ENCODE measurements at places on chromosomes 5 and 9. TPM values are rescaled to one million over a fixed set of nuclear protein-coding genes. Genes with fewer than 3 reads are reported as not detected.

- no peak for DNase-seq
These were observed 53.9 kb upstream of the TMEM171 start for GRCh38 chr5:73066466-73066865.

DNA sequence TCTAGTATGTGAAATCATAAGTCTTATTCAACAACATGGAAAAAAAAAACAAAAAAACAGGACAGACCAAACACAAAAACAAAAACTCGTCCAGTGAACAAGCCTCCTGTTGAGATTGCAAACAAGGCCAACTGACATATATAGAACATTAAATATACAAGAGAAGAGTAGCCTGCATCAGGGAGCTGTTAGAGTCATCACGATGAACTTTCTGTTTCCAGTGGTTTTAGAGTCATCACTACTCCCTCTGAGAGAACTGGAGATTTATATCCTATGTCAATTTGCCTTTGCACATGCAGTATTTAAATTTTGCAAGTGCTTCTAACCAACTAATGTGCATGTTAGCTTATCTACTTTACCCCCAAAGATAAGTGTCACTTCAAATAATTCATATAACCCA, 9.9 kb downstream of the SNCAIP start:
- no peak for DNase-seq

DNA sequence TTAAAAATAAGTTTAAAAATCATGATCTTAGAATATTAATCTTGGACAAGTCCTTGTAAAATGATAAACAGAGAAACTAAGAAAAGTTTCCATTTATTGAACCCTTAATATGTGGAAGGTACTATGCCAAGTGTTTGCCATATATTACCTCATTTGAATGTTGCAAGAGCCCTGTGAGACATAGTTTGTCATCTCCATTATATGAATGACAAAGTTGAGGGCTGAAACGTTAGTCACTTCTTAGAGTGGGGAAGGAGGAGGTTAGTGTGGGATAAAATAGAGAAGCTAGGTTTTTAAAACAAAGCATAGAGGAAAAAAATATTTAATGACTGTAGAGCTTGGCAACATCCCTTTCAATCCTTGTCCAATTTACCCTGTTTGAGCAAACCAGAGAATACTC, 2.0 kb downstream of the TNC start:
- no peak for DNase-seq

DNA sequence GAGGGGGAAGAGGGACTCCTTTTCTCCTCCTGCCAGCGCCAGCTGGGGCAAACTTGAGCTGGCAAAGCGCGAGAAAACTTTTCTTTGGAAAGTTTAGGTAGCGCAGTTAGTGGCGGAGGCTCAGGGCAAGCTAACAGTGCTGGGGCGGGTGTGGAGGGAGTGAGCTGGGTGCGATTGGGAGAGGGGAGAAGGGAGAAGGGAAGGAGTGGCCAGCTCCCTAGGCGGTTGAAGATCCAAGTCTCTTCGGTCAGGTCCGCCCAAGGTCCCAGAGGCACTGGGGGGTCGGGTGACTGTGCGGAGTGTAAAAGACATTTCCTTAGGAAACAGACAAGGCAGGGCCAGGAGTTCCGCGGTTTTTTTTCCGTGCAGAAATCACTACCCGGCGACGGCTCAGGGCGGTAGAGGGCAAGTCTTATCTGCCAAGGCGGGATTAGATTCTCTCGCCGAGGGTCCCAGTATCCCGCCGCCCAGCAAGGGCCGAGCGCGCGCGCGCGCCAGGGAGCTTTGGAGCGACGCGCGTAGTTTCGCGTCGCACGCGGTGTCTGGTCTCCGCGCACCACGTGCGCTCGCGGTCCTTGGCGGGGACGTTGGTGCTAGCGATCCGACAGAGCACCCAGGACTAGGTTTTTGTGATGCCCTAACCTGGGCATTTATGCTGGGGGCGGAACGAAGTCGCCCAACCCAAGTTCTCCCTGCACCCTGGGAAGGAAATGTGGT, 33.6 kb upstream of the NFIB start:
- DNase-seq = peak; percentile 96

- no peak for DNase-seq
These were observed 7.4 kb downstream of the MAP1B start for GRCh38 chr5:72114629-72115028.

GRCh38 chr9:134981829-134982228, 64.1 kb upstream of the FCN1 start:
- no peak for DNase-seq

DNA sequence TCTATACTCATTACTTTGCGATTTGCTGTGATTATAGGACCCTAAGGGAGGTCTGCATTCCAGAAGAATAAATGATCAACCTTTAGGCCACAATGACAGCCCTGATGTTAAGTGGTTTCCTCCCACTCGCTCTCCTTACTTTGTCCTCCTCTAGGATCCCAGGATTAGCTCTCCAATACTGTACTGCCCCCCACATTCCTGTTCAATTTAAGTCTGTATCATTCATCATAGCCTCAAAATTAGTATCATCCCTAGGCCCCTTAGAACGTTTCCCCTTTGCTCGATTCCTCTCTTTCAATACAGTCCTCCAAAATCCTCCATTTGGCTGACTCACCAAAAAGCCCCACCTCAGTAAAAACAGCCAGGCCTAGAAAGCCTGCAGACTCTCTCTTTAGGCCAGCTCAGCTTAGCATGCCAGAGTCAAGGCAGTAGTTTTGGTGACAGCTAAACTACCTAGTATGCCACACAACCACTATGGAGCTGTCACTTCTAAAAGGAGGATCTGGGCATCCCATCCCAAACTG, 24.4 kb downstream of the RNF145 start:
- peak; percentile 66 for DNase-seq

DNA sequence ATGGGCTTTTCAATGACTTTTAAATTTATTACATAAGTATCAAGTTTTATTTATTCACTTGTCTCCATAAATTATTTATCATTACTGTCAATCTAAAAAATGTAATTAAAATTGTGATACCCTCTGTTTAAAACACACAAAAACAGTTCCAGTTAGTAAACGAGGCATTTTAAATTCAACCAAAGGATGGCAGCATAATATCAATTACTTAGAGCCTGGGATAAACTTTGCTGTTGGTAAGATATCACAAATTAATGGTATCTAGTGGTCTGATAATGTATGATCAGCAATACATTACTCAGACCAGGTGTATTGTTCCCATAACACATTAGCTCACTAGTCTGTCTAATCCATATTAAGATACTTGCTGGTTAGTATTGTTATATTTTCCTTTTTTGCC, 9.6 kb upstream of the IFNE start:
- no peak for DNase-seq

GRCh38 chr9:123438321-123438720, 82.3 kb downstream of the CRB2 start:
- DNase-seq = no peak

- DNase-seq = peak; percentile 39
These were observed 104.9 kb downstream of the CFAP90 start for GRCh38 chr5:7745882-7746610.

GRCh38 chr5:87007737-87008136, 259.9 kb upstream of the RASA1 start:
- no peak for DNase-seq

- DNase-seq = no peak
These were observed 18.5 kb downstream of the PAEP start for GRCh38 chr9:135579889-135580660.

The ENC1 gene
- 14.5 TPM for total RNA-seq

The SFXN1 gene
- total RNA-seq = 190 TPM

The SLC4A9 gene
- total RNA-seq = not detected

The FSD1L gene
- total RNA-seq = 2.1 TPM

The PCDHA4 gene
- not detected for total RNA-seq

The CARD6 gene
- total RNA-seq = 2.4 TPM

The PCDHGA11 gene
- not detected for total RNA-seq

The FAT2 gene
- not detected for total RNA-seq

Measured in MG63 (cell line).